ENCODE measurements at places on chromosomes 4 and X.

GRCh38 chr4:109733728-109734127, 3.9 kb upstream of the PLA2G12A start:
- no peak for DNase-seq

DNA sequence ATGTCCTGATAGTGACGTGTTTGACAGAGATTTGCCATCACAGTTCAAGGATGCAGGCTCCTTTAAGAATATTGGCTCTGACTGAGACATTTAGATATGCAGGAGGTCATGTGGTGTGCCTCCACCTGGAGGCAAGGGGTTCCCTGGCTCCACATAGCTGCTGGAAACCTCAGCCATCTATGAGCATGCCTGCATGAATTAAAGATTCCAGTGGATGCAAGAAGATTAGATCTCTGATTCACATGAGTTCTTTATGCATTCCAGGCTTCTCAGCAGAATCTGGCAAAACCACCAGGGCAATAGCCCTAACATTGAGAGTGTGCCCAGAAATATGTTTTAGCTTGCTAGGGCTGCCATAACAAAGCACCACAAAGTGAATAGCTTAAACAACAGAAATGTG, 298.5 kb upstream of the AADAT start:
- no peak for DNase-seq

- no peak for DNase-seq
Observed at GRCh38 chr4:56744030-56744429, 62.9 kb upstream of the HOPX start.

DNA sequence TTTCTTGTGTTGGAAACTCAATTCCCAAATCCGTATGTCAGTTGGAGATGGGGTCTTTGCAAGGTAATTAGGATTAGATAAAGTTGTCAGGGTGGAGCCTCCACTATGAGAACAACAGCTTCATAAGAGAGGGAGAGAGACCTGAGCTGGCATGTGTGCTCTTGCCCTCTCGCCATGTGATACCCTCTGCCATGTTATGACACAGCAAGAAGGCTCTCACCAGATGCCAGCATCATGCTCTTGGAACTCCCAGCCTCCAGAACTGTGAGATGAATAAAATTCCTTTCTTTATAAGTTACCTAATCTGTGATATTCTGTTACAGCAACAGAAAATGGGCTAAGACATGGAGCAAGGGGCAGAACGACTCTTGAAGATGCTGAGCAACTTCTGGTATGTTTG, 201.9 kb upstream of the BOD1L1 start:
- DNase-seq, result no peak

All from GM12892 (cell line).